Right hindlimb (tissue), 1 donor: ENCODE measurements at places on chromosomes 7 and 10.

DNA sequence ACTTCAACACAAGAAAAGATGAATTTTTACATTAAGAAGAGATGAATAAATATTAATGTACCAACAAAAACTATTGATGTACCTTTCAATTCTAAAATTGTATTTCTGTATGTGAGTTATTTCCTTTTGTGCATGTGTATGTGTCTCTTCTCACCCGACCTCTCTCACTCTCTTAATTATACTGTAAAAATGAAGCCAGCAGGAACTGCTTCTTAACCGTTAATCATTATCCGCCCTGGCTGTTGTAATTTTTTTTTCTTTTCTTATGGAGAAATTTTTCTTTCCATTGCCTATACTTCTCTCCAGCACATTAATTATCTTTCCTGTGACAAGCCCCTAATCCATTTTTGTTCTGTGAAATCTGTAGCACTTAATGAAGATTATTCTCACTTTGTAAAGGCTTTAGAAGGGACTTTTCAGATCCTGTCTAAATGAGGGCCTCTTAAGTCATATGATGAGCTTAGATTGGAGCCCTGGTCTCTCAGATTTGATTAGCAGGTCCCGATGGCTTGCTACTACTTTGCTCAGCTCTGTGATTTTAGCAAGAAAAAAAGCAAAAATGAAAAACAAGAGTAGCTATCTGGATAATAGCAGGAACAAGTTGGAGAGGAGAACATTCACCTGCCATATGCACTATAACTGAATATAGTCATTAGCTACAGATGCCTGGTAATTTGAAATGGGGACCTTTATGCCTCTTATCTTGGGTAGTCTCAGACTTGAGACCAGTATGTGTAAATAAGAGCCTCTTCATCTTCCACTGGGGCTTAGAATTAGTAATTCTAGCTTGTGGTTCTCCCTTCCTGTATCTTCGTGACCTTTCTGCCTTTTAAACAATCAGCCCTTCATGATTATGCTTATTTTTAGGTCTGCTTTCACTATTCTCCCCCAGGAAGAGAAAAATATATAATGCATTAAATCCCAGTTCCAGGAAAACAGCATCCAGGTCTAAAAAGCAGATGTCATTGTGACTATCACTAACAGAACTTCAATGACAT is 80.0 kb upstream of the COL1A2 start:
- DNase-seq = no peak

DNA sequence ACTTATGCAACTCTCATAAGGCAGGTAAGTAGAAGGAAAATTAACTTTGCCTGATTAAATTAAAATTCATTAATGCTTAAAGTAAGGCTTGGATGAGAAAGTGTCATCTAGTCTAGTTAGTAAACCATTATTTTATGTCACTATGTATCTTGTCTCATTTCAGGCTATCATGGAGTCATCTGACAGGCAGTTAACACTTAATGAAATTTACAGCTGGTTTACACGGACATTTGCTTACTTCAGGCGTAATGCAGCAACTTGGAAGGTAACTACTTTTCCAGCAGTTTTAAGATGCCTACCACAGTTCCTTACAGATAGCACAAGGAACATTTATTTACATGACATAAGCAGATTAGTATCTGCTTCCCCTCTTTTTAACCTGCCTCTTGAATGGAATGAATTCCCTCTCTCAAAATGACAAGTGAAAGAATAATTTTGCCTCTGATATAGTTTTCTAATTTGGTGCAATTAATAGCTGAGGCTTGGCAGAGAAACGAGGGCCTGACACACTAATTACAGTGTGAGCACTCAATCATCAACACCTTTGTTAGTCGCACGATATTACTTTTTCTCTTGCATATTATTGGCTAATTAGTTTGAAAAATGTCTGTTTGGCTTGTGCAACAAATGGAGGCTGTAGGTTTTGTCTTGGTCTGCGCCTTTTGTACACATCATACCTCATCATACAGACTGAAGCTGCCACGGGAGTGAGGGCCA is 245.0 kb downstream of the FOXP2 start:
- no peak for DNase-seq

DNA sequence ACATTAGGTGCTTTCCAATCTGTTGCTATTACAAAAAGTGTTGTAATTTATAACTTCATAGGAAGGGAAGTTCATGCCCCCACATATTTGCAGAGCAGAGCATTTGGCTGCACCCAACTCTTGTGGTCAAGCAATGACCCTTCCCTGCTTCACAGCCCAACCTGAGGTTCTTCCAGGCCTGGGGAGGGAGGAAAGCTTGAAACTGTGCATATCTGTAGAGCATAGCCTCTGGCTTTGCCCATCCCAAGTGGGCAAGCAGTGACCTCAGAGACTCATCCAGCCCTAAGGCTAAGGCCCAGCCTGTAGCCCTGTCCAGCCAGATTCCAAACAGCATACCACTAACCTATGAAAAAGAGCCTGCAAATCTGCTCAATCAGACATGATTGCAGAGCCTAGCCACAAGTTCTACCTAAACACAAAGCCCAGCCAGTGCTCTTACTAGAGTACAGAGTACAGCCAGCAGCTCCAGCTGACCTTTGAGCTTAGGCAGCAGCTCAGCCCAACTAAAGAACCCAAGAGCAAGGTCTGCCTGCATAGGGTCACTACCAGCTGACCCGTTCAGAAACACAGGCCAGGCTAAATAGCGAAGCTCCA is 14.4 kb upstream of the GSTK1 start:
- no peak for DNase-seq

- no peak for DNase-seq
These were observed 326.2 kb upstream of the KAT6B start for GRCh38 chr10:74500026-74500704.

DNA sequence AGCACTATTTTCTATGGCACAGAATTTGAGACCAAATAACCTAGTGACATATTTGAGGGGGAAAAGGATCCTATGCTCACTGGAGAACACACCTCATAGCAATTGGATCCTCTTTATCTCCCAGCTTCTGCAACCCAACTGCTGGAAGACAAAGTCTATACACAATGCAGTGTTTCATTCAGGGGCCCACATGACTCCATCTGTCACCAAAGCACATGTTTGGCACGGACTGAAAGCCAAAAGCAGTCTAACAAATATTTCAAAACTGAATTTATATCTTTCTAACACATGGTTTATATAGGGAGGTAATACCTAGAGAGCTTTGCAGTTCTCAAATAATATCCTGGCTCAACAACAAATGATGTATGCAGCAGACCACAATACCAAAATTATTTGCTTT is 39.2 kb downstream of the ADAM12 start:
- DNase-seq = peak; percentile 66

DNA sequence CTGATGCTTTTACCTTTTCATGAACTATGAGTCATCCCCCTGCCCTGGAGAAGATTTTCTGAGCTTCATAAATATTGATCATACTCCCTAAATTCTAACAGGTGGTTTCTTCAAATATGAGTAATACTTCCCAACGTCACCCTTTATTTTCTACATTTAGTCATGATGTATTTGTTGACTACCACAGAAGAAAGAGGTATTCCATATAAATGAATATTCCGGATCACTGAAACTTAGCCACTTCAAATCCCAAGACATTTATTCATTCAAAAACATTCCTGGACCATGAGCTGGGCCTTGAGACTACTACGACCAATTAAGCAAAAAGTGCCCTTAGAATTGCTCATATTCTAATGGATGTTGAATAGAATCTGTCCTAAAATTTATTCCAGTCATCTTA is 395.8 kb upstream of the NPVF start:
- no peak for DNase-seq

GRCh38 chr7:140017543-140017942 is 45.2 kb downstream of the PARP12 start:
- no peak for DNase-seq

- no peak for DNase-seq
These were observed 112.4 kb upstream of the JAZF1 start for GRCh38 chr7:28292834-28293526.

DNA sequence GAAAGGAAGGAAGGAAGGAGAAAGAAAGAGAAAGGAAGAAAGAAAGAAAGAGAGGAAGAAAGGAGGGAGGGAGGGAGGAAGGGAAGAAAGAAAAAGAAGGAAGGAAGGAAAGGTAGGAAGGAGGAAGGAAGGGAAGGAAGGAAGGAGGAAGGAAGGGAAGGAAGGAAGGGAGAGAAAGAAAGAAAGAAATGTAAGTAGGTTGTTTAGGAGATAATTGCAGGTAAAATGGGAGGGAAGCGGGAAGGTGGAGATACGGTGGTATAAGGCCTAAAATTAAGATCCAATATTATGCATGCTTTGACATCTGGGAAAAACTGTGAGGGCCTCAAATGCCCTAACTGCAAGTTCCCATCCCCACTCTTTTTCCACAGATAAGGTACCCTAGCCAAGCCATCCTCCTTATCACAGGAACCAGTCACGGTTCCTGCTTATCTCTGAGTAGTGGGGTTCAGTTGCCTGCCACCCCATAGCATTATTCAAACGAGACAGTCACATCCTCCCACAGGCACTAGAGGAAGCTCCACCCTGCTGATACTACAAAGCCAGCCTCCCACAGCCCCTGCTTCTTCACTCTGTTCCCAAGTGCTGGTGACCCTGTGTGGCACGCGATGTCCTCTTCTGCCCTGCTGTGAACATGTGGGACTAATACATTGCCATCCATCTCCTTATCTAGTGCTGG is 28.7 kb downstream of the ST8SIA6 start:
- DNase-seq = no peak

GRCh38 chr7:13988731-13989125 is 738 bp downstream of the ETV1 start:
- DNase-seq = peak; percentile 56

GRCh38 chr10:132605390-132605789 is 67.8 kb downstream of the INPP5A start:
- peak; percentile 16 for DNase-seq

DNA sequence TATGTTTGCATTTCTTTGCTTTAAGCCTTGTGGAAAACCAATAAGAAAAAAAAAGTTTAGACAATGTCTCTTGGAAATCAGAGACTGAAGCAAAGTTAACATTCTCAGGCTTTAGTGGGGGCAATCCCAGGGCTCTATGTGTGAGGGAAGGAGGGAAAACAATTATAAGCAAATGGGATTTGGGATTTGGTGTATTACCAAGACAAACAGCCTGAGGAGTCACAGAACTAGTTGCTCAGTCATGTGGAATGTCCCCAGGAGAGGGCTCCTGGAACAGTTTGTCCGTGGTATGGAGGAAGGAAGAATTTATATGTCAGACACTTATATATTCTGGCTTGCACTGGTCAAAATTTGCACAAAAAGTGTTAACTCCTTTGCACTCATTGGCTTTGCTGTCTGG is 562.9 kb upstream of the TPK1 start:
- peak; percentile 52 for DNase-seq

- no peak for DNase-seq
These were observed 2.0 kb upstream of the AKR1B15 start for GRCh38 chr7:134546955-134547354.
